ENCODE measurements at places on chromosomes 1 and 21.

DNA sequence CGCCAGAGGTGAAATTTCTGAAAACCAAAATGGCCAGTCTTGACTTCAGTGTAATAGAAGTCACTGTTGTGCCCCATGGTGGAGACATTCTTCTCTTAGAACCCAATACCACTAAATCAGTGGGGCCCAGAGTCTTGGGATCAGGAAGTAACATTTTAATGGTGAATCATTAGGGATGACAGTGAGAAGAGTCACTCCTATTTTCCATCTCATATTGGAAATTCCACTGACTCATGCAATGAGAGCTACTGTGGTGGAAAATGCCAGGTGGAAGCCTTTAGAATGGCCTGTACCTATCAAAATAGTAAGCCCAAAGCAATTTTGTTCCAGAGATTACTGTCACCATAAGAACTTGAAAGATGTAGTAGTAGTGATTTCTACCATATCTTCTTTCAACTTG, 20.6 kb upstream of the PPM1J start:
- DNase-seq: no peak

DNA sequence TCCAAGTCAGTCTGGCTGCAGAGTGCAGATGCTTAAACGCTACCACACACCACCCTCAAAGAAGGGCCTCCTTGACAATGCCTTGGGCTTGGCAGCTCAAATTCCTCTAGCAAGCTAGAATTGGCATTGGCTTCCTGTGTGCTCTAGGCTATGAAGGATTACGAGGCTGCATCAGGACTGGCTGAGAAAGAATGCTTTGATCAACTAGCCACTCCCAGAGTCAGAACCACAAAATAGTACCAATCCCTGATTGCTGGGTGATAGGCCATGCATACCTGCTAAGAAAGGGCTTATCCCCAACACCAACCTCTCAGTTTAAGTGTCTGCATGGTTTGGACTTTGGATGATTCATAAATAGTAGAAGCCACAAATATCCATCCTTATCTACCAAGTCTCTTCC, 504.9 kb downstream of the OMA1 start:
- DNase-seq: no peak

- peak; percentile 7 for DNase-seq
These were observed 183.3 kb upstream of the ADGRL2 start for GRCh38 chr1:81617308-81617967.

- no peak for DNase-seq
These were observed 30.2 kb upstream of the SLAMF1 start for GRCh38 chr1:160676869-160677597.

- DNase-seq: no peak
These were observed 687.0 kb downstream of the ADGRL2 start for GRCh38 chr1:82487778-82488177.

DNA sequence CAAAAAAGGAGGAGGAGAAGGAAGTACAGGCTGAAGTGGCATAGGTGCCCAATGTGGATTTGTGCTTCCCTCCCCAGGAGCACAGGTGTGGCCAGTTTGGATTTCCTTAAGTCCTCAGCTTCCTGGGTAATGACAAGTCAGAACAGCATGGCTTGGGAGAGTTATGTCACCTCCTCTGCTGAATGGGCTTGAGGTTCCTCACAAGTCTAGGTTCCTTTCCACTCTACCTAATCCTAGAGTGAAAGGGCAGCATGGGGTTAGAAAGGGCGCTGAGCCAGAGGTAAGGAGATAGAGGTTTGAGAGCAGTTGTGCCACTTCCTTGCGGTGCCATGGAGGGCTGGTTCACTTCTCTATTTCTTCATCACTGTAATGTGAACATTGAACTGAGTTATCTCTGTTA, 35.5 kb upstream of the IL20 start:
- no peak for DNase-seq

DNA sequence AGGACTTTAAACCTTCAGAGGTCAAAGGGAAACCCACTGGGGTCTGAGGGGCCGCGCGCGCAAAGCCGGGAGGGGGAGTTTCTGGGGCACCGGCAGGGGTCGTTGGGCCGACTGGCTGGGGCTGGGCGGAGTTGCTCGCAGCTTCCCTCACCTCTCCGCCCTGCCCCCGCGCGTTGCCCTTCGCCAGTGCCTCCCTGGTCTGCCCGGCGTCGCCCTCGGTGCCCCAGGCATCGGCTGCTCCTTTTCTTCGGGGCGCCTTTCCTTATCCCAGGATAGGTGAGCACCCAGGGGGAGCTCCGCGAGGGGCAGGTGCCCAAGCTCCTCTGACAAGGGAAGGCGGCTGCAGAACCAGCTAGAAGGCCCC, 390 bp upstream of the NGF start:
- DNase-seq: no peak

- no peak for DNase-seq
These were observed 119.4 kb downstream of the MRPS6 start for GRCh38 chr21:34192646-34193285.

- no peak for DNase-seq
These were observed 13.7 kb downstream of the CADM3 start for GRCh38 chr1:159185121-159185520.

DNA sequence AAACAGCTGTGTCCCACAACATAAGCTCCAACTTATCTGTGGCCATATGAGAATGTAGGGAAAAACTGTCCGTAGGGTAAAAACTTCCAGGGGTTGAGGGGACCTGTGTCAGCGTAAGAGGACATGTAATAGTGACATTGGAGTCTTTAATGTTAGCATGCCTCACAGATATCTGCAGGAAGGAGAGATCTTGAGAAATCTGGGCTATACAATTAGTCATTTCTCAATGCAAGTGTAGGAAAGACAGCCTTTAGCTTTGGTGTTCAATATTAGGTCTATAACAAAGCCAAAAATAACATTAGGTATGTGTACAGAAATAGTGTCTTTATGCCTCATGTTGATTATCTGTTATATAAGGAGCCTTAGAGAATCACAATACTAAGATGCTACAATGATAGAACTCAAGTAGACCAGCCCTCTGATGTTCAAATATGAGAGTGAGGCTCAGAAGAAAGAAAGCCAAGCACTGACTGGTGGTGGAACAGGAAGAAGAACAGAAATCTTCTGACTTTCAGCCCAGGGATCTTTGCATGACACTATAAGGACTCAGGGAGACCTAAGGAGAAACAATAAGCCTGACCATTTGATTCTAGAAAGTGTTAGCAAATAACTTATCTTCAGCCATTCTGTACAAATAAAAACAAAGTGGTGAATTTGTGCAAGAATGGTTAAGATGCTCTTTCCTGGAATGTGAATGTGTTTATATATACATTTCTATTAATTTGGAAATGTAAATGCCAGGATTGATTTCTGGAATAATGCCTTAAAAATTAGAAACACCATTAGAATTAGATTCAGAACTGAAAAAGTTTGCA, 152.6 kb downstream of the ZC3H11B start:
- peak; percentile 57 for DNase-seq

GRCh38 chr1:247822060-247822459, 1.9 kb downstream of the OR14A16 start:
- DNase-seq: no peak

- no peak for DNase-seq
These were observed 36.0 kb downstream of the OVAAL start for GRCh38 chr1:180594723-180595122.

DNA sequence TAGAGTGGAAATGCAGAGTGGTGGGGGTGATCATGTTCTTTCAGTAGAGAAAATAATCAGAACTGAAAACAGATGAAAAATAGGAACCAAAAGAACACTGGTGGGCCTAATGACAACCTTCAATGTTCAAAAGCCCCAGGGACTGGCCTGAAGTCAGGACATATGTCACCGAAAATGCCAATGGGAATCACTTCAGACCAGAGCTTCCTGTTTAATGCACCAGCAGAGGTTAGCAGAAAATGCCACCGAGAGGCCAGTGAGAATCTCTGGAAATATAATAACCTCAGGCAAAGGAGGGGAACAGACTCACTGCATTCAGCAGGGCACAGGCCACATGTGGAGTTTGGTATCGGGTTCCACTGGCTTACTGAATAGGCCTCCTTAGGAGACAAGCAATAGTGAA, 15.9 kb upstream of the CD58 start:
- DNase-seq: no peak

- DNase-seq: no peak
These were observed 86.3 kb upstream of the ARTN start for GRCh38 chr1:43847290-43847689.

DNA sequence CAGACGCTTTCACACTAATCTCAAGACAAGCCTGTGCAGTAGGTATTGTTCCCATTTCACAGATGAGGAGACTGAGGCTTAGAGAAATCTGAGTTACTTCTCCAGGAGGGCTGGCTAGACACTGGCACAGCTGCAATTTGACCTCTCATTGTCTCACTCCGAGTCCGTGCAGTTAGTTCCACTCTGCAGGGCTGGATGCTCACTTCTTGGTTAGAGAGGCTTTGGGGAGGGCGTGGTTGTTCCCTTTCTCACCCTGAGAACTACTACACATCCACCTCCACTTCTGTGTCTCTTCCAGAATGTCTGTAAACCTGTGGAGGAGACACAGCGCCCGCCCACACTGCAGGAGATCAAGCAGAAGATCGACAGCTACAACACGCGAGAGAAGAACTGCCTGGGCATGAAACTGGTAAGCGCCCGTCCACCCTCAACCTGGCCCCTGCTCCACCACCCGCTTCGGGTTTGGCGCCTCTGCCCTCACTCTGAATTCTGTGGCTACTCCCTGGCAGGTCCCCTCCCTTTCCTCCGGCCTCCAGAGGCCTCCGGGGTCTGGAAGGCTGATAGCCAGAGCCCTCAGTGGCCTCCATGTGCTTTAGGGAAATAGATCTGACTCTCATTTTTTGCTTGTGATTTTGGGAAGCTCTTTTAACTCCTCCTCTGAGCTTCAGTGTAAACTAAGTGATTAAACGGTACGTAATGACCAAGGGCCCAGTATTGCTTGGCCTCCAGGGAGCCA, 29.1 kb downstream of the EIF2D start:
- no peak for DNase-seq

DNA sequence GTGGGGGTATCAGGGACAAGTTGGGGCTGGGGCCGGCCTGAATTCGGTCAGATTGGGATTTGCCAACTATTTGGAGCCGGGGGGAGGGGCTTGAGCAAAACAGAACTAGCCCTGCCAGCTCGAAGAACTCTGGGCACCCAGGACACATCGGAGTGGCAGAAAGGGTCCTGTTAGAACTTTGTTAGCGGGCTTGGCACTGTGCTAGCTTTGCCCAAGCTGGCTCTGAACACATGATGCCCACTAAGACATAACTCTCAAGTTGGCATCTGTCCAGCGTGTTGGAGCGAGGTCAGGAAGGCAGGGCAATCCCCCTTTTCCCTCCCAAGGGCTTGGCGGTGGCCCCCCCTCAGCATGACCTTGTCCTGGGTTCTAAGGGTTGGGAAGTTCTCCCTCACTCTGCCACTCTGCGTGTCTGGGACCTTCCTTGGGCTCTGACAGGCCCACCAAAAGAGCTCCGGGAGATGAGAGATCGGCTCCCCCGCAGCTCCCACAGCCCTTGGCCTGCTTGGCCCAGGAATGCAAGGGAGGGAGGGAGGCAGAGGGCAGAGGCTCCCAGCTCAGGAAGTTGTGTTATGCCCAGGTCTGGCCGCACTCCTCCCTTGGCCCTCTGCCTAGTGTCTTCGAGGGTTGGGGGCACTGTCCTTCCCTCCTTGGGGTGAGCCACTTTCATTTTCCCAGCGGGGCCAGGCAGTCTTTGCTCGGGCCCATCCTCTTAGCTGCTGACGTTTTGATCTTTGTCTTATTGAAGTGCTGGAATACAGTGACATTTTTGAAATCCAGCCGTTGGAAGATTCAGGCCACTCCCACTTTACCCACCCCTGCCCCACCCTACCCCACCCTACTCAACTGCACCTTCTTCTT, 1.2 kb downstream of the LMNA start:
- no peak for DNase-seq

DNA sequence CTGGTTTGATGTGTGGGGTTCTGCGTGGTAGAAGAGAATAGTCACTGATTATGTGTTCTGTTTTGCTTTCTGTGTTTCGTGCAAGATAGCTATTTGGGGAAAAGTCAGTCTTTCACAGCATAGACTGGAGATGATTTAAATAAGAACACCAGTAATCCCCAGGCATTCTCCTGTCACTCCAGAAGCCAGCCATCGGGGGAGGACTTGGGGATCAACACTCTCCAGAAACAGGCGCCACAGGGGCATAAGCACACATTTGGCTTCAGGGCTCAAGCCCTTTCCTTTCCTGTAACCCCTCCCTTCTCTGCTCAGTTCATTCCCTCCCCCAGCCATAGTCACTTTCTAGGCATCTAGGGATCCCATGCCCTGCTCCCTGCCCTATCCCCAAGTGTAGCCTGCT, 97.3 kb upstream of the BEND5 start:
- no peak for DNase-seq

DNA sequence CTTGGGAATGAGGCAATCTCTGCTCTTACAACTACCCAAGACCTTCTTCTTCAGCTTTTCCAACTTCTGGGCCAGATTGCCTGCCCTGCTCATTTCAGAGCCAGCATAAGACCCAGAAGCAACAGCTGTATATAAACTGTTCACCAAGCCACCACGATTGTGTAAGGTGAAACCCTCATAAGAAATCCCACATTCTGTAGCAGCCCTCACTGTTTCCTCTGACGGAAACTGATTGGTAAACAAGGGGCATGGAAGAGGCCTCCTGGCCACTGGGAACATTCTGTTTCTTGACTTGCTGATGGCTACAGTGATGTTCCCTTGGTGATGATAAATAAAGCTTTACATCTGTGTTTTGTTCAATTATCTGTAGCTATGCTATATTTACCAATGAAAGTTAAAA, 39.7 kb upstream of the EXO1 start:
- DNase-seq: no peak

- DNase-seq: no peak
These were observed 173.0 kb downstream of the GABPA start for GRCh38 chr21:25907573-25908275.

DNA sequence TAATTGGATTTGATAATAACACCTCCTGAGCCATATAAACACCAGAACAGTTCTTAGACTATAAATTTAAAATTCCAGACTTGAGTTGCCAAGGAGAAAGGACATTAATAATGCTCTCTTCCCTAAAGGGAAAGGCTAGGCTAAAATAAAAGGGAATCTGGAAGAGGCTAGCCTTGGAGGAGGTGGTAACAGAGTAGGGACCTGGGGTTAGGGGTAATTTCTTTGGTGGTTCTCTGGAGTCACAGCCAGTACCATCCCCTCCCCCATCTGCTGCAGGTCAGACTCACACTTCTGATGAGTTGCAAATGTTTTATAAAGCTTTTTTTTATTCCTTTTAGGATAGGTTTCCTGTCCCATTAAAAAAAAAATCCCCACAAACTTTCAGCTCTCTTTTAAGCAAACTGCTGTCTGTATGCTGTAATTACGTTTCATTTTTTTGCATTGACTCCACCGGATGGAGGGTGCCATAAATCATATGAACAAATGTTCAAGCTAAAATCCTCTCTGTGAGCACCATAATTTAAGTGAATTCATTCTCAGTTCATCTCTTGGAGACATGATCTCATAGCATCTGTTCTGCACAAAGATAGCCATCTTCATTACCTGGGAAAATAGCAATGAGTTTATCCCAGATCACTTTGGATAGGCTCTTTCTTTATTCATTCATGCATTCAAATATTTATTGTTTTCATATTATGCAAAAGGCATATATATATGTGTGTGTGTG, 379.6 kb downstream of the TTLL7 start:
- DNase-seq: no peak
